A172 (cell line): ENCODE measurements at places on chromosomes 4 and X. TPM values are rescaled to one million over a fixed set of nuclear protein-coding genes. Genes with fewer than 3 reads are reported as not detected.

ADH7 gene
- total RNA-seq: not detected in 2 replicates

TRIML2 gene
- 1.0 and 1.9 TPM in 2 replicates for total RNA-seq

ZGRF1 gene
- 23.1 and 23.5 TPM in 2 replicates for total RNA-seq

ASB9 gene
- 25.4 and 33.8 TPM in 2 replicates for total RNA-seq

CLIC2 gene
- 2.6 and 4.8 TPM in 2 replicates for total RNA-seq

GAGE12F gene
- 0.71 and 1.1 TPM in 2 replicates for total RNA-seq

HSFX4 gene
- total RNA-seq: not detected in 2 replicates

GJB1 gene
- not detected in 2 replicates for total RNA-seq

UBQLN2 gene
- 11.9 and 12.4 TPM in 2 replicates for total RNA-seq

SLC26A1 gene
- 0.41 TPM in 1 of 2 replicates, not detected in the other for total RNA-seq

FAM149A gene
- 5.6 and 7.3 TPM in 2 replicates for total RNA-seq

OFD1 gene
- total RNA-seq: 12.2 and 23.8 TPM in 2 replicates

CD38 gene
- total RNA-seq: not detected in 2 replicates

PNMA6F gene
- not detected in 2 replicates for total RNA-seq

SLC2A9 gene
- total RNA-seq: not detected in 2 replicates

CLGN gene
- 0.53 and 1.3 TPM in 2 replicates for total RNA-seq

CLDN34 gene
- not detected in 2 replicates for total RNA-seq

SCD5 gene
- total RNA-seq: 11.9 and 16.6 TPM in 2 replicates

PABPC4L gene
- 6.2 and 7.8 TPM in 2 replicates for total RNA-seq

PAGE5 gene
- 3.0 and 8.1 TPM in 2 replicates for total RNA-seq

ZNF157 gene
- not detected in 2 replicates for total RNA-seq

FRMPD4 gene
- total RNA-seq: 0.48 and 0.64 TPM in 2 replicates

CT45A10 gene
- total RNA-seq: not detected in 2 replicates

RADX gene
- total RNA-seq: not detected in 2 replicates

HDX gene
- 3.5 and 9.0 TPM in 2 replicates for total RNA-seq

SUPT20HL2 gene
- not detected in 2 replicates for total RNA-seq

SULT1B1 gene
- total RNA-seq: 0.10 TPM in 1 of 2 replicates, not detected in the other

NLGN3 gene
- total RNA-seq: 0.22 and 0.72 TPM in 2 replicates

SH2D1A gene
- not detected in 2 replicates for total RNA-seq

MAGEB1 gene
- not detected in 2 replicates for total RNA-seq

CT55 gene
- total RNA-seq: 1.5 and 2.5 TPM in 2 replicates

ZAR1 gene
- total RNA-seq: not detected in 2 replicates

PKD2 gene
- 28.3 and 42.4 TPM in 2 replicates for total RNA-seq

AMMECR1 gene
- 7.8 and 8.3 TPM in 2 replicates for total RNA-seq

PCDH11X gene
- not detected in 2 replicates for total RNA-seq

TRAM1L1 gene
- total RNA-seq: not detected in 2 replicates

MAGEA11 gene
- total RNA-seq: not detected in 2 replicates

NXF3 gene
- total RNA-seq: 0.38 and 1.6 TPM in 2 replicates

SYN1 gene
- total RNA-seq: 0.38 TPM in 1 of 2 replicates, not detected in the other

MTNR1A gene
- not detected in 2 replicates for total RNA-seq

FAM47E gene
- 0.12 and 0.38 TPM in 2 replicates for total RNA-seq

AR gene
- 3.6 and 3.7 TPM in 2 replicates for total RNA-seq

ARSJ gene
- 6.5 and 8.8 TPM in 2 replicates for total RNA-seq

CENPVL1 gene
- total RNA-seq: not detected in 2 replicates

DCAF12L2 gene
- not detected in 2 replicates for total RNA-seq

CENPI gene
- total RNA-seq: 15.8 and 22.2 TPM in 2 replicates
